ENCODE measurements at places on chromosomes 13 and 19. TPM values are rescaled to one million over a fixed set of nuclear protein-coding genes. Genes with fewer than 3 reads are reported as not detected.

The SPRY2 gene
- total RNA-seq = 47.3 TPM

DNA sequence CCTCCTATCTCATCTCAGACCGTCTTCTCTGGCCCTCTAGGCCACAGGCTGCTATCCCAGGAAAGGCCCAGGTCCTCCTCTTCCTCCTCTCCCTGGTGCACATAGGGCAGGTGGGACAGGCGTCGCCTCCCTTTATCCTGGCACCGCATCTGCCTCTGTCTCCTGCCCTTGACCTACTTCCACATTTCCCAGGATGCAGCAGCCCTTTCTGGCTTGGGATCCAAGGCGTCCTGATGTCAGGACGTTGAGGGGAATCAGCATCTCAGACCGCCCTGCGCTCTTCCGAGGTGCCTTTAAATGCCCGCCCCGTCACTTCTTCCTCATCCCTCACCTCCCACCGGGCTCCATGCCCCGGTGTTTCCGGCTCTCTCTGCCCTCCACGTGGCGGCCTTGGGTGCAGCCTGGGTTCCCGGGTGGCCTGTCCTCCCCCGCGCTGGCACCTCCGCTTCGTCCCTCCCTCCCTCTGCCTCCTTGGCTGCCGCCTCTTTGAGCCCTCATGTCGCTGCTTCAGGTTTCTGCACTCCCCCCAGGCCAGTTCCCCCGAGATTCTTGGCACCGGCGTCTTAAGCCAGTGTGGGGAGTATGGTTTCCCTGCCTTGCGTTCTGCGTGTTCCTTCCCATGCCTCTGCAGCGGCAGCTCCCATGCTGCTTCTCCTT, 66.3 kb downstream of the KDM4B start:
- no peaks in the 10 kb centered on the region for H3K27me3 ChIP-seq
- peak overlapping the region; percentile 66 for H3K27ac ChIP-seq
- H3K36me3 ChIP-seq = no peaks in the 10 kb centered on the region
- no peak overlapping the region for H3K4me3 ChIP-seq
- H3K4me1 ChIP-seq = no peaks in the 10 kb centered on the region

DNA sequence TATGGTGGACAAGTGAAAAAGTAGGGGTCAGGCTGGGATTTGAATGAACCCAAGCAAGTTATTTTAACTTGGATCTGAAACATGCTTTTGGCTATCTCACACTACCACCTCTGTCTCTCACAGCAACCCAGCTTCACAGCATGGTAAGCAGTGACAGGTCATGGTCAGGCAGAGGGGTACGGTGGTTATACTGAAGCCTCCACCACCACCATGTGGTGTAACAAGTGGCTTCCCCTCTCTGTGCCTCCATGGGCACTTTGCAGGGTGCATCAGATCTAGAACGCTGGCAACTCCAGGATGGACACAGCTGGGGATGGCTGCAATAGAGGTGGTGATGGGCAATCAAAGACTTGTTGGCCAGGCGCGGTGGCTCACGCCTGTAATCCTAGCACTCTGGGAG, 739 bp upstream of the TMEM145 start:
- H3K36me3 ChIP-seq = no peaks in the 10 kb centered on the region
- no peak for DNase-seq
- H3K27me3 ChIP-seq = peaks cover 23% of the 10 kb centered on the region
- H3K4me1 ChIP-seq = peaks cover 5% of the 10 kb centered on the region

- H3K4me3 ChIP-seq = no peak overlapping the region
- no peaks in the 10 kb centered on the region for H3K36me3 ChIP-seq
These were observed 106.6 kb downstream of the RGCC start for GRCh38 chr13:41563984-41564365.

- no peaks in the 10 kb centered on the region for H3K27me3 ChIP-seq
- DNase-seq = no peak
- H3K4me3 ChIP-seq = no peak overlapping the region
- H3K4me1 ChIP-seq = no peaks in the 10 kb centered on the region
- H3K27ac ChIP-seq = no peak overlapping the region
These were observed 11.4 kb downstream of the TMEM255B start for GRCh38 chr13:113770441-113770840.

DNA sequence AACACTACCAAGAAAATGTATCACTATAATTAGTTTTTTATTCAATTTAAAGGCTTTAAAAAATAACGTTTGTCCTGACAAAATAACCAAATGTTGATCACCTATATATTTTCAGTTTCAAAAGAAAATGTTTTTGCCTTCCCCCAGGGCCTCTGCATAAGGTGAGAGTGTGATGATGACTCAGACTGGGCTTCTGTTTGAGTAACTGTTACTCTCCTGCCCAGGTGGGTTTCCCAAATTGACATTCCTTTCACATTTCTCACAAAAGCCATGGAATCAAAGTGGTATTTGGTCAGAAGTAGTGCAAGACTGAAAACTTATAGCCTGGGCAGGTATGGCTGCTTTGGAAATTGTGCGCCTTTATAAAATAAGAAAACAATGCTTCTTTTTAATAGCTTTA, 180.6 kb downstream of the COG6 start:
- DNase-seq = peak; percentile 12
- no peaks in the 10 kb centered on the region for H3K36me3 ChIP-seq
- H3K4me3 ChIP-seq = no peak overlapping the region
- no peaks in the 10 kb centered on the region for H3K4me1 ChIP-seq
- H3K27ac ChIP-seq = no peak overlapping the region

The KLF5 gene
- 0.66 TPM for total RNA-seq

GRCh38 chr19:49011194-49011593, 5.7 kb downstream of the LHB start:
- DNase-seq = no peak
- no peaks in the 10 kb centered on the region for H3K4me1 ChIP-seq
- H3K27me3 ChIP-seq = no peaks in the 10 kb centered on the region
- H3K36me3 ChIP-seq = peaks cover 7% of the 10 kb centered on the region

The ZMYM2 gene
- 159 TPM for total RNA-seq

The FAM83E gene
- 4.5 TPM for total RNA-seq

The N4BP2L1 gene
- total RNA-seq = 4.1 TPM

DNA sequence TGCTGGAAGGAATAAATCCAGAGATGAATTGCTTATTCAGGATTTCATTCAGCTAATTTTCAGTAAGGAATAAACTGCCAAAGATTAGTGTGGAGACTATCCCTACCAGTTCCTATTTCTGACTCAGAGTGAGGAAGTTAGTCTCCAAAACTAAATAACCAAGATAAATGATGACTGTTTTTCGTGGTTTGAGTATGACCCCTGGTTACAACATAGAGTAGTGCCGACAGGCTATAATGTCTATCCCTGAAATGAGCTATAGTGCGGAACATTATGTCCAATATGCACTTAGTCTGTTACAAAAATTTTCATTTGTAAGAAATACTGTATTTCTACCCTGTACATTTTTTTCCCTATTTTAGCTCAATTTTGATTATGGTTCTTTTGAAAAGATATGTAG, 51.4 kb downstream of the NBEA start:
- peaks cover 18% of the 10 kb centered on the region for H3K36me3 ChIP-seq
- DNase-seq = no peak
- H3K27ac ChIP-seq = no peak overlapping the region
- H3K4me1 ChIP-seq = no peaks in the 10 kb centered on the region

- DNase-seq = no peak
- H3K4me3 ChIP-seq = no peak overlapping the region
- no peaks in the 10 kb centered on the region for H3K27me3 ChIP-seq
- peaks cover 47% of the 10 kb centered on the region for H3K4me1 ChIP-seq
- no peak overlapping the region for H3K27ac ChIP-seq
These were observed 12.8 kb downstream of the CHST8 start for GRCh38 chr19:33634361-33635091.

The ZNF135 gene
- total RNA-seq = 9.8 TPM

GRCh38 chr13:109180905-109181425, 551.6 kb downstream of the MYO16 start:
- no peak overlapping the region for H3K4me3 ChIP-seq
- H3K27ac ChIP-seq = peak overlapping the region; percentile 66
- peaks cover 19% of the 10 kb centered on the region for H3K4me1 ChIP-seq
- no peaks in the 10 kb centered on the region for H3K36me3 ChIP-seq
- peak; percentile 55 for DNase-seq

DNA sequence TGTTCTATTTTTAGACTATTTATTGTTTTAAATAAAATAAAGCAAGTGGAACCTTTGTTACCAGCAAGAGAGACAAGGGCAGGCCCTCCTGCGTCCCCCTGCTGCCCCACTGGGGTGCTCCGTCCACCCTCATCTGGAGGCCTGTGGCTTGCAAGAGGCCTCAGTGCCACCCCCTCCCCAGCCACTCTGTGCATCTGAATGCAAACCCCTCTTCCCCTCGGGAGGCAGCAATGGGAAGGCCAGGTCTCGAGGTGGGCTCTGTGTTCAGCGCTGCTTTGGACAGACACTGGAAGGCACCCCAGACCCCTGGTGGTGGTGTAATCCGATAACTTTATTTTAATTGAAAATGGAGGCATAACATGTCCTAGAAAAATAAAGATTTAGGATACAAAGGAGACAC, 4.6 kb downstream of the SIX5 start:
- peak overlapping the region; percentile 78 for H3K27ac ChIP-seq
- peaks cover 31% of the 10 kb centered on the region for H3K4me1 ChIP-seq
- H3K36me3 ChIP-seq = no peaks in the 10 kb centered on the region
- H3K27me3 ChIP-seq = no peaks in the 10 kb centered on the region
- peak overlapping the region; percentile 44 for H3K4me3 ChIP-seq

GRCh38 chr19:57825511-57825910, 4.6 kb upstream of the ZNF587B start:
- no peaks in the 10 kb centered on the region for H3K27me3 ChIP-seq
- H3K36me3 ChIP-seq = peaks cover 3% of the 10 kb centered on the region
- H3K27ac ChIP-seq = no peak overlapping the region
- no peak overlapping the region for H3K4me3 ChIP-seq
- no peak for DNase-seq
- H3K4me1 ChIP-seq = peaks cover 20% of the 10 kb centered on the region

The PTH2 gene
- total RNA-seq = not detected

DNA sequence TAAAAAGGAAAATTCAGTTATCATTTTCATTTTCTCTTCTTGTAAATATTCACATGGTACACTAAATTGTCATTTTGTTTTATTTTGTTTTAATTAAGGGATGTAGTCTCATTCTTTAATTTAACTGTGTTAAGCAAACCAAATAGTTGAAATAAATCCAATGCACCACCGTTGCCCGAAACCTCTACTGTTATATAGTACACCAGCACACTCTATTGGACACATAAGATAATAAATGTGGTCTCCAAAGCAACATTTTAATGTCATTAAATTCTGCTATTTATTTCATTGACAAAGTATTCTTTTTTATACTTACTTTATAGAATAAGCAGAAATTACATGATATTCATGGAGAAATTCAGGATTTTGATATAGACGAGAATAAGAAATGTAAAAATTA, 156.4 kb upstream of the FREM2 start:
- DNase-seq = peak; percentile 24
- H3K4me3 ChIP-seq = no peak overlapping the region
- H3K27ac ChIP-seq = no peak overlapping the region
- peaks cover 10% of the 10 kb centered on the region for H3K4me1 ChIP-seq

The CYP4F2 gene
- total RNA-seq = not detected
